ENCODE measurements at places on chromosomes 3 and 15.

DNA sequence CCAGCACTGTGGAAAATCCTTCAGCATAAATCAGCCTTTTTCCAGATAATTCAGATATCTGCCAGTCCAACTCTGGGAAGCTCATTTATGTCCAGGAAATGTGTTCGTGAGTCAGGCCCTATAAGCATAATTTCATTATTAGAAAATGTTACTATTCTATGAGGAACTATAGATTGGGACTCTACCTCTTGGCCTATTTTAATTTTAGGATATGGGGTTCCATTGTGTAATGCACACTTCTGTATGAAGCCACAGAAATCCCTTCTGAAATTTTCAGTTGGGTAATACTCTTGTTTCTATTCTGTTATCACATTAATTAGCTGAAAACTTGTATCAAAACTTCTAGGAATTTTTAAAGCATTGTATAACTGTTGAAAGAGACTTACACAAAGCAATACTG is 43.9 kb upstream of the IL12A start:
- DNase-seq: no peak

GRCh38 chr3:50278123-50278879 is 586 bp upstream of the LSMEM2 start:
- DNase-seq: no peak

GRCh38 chr3:161081633-161082032 is 23.5 kb downstream of the B3GALNT1 start:
- no peak for DNase-seq

GRCh38 chr15:77033417-77033728 is 37.5 kb downstream of the TSPAN3 start:
- no peak for DNase-seq

GRCh38 chr15:65059369-65059750 is 8.4 kb downstream of the RASL12 start:
- no peak for DNase-seq

GRCh38 chr15:41493902-41494189 is 172 bp downstream of the ITPKA start:
- DNase-seq: no peak

- DNase-seq: no peak
These were observed 618 bp downstream of the PARL start for GRCh38 chr3:183884097-183884426.

DNA sequence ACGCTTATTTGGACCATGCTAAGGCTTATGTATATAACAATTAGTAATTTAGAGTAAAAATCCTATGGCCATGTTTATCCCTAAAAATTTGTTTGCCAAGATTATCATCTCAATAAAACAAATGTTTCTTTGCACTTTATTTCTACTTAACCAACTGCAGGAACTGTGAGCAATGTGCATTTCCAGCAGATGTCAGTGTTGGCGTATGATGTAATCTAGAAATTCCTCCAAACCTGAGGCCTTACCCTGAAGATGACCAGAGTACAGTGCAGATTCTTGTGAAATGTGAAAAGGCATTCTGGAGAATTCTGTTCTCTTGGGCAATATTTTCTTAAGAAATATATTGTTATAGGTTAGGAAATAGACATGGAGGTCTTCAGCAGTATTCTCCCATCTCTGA is 205.9 kb downstream of the MBNL1 start:
- DNase-seq: peak; percentile 38

- no peak for DNase-seq
These were observed 36.0 kb downstream of the PARP14 start for GRCh38 chr3:122716667-122717066.

DNA sequence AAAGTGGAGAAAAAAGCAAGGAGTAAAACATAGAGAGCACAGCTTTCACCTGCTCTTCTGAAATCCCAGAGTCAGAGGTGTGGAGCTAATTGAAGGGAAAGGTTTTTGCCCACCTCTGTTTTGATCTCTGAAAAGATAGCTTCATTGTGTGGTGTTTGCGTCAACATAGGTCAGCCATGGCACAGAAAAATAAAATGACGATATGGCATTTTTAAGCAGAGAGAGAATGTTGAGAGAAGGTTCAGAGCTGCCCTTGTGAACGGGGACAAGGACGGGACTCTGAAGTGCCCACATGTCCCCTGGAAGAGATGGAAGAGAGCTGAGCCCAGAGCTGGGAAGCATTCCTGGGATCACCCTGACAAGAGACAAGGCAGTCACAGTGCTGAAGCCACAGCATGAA is 249.4 kb upstream of the PLSCR5 start:
- no peak for DNase-seq

DNA sequence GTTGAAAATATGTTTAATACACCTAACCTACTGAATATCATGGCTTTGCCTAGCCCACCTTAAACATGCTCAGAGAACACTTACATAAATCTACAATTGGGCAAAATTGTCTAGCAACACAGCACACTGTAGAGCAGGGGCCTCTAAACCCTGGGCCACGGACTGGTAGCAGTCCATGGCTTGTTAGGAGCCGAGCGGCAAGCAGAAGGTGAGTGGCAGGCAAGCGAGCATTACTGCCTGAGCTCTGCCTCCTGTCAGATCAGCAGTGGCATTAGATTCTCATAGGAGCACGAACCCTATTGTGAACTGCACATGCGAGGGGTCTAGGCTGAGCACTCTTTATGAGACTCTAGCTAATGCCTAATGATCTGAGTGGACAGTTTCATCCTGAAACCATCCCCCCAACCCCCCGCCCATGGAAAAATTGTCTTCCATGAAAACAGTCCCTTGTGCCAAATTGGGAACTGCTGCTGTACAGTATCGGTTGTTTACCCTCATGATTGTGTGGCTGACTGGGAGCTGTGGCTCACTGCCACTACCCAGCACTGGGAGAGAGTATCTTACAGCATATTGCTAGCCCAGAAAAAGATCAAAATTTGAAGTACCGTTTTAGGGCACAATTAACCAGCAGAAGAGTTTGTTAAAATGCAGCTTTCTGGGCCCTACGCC is 26.1 kb downstream of the CMSS1 start:
- DNase-seq: no peak

- peak; percentile 32 for DNase-seq
These were observed 34.9 kb downstream of the DCLK3 start for GRCh38 chr3:36729204-36730056.

DNA sequence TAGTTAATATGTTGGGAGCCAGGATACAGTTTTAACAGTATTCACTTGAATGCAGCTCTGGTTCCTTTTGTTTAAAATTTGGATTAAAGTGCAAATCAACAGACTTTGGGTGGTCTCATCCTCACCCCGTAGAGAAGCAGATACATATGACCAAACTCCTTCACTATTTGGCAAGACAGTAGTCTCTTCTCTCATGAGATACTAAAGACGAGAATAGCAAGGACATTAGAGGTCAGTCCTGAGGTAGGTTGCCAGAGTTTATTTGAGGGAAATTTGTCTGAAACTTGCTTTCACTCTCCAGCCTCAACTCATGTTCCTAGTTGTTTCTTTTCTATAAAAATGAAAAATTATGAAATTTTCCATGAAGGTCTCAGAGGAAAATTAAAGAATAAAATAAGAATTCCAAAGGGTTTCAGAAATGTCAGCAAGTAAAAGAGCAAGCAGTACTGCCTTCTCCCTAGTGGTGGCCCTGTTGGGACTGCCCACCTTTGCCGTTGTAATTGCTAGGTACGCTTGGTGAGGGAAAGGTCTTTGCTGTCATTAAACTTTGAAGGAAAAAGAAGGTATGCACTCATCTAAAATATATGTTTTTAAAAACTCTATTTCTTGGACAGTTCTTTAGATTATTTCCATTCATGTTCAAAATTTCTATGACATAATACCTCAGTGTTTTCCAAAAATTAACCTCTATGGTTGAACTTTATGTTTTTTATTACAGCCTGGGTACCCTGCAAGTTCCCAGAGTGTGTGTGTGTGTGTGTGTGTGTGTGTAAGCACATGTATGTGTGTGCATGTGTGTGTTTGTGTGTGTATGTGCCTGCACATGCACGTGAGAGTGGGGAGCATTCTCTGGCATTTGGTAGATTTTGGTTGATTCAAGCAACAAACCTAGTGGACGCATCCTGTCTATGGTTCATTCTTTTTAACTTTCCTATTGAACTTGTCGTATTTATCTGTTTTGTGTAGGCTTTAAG is 111.4 kb downstream of the CMSS1 start:
- DNase-seq: no peak

DNA sequence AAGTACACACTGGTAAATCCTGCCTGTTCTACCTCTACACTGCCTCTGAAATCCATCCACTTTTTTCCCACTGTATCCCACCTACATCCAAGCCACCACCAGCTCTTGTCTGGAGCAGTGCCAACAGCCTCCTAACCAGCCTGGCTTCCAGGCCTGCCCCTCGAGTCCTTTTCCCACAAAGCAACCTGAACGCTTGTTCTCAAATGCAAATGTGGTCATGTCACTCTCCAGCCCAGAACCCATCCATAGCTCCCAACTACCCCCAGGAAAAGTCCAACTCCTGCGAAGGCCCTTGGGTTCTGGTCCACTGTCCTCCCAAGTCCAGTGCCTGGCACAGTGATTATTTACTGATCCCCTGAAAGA is 83.8 kb downstream of the SEMA5B start:
- no peak for DNase-seq

DNA sequence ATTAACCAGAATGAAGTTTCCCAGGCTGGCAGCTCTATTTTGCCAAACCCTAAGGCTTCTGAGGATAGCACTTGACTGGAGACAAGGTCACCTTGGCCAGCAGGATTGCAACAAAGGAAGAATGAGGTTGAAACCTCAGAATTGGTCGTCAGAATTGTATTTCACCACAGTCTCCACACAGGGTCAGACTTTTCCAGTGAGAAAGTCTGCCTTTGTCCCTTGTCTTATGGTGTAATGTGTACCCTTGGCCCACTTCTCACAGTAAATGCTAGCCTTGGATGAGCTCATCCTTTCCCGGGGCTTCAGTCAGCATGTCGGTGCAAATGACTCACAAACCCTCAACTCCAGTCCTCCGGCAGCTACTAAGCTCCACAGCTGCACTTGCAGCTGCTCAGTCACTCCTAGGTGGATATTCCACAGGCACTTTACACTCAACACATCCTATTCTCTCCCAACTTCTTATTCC is 19.7 kb downstream of the SSR3 start:
- peak; percentile 95 for DNase-seq

DNA sequence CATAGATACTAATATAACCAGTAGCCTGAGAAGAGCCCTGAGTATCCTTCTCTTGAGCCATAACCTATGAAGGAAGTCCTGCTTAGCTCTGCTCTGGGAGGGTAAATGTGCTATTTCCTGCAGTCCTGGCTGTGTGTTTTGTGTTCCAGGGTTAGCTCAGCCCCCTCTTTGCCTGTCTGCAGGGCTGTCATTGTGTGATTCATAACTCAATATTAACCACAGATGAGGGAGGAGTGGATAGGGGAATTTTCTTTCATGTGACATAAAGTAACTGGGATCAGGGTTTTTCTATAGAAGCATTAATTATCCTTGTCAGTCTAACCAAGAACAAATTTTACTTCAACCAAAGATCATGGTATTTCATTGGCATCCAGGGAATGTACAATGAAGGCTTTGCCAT is 183.3 kb upstream of the ZBTB20 start:
- peak; percentile 26 for DNase-seq

DNA sequence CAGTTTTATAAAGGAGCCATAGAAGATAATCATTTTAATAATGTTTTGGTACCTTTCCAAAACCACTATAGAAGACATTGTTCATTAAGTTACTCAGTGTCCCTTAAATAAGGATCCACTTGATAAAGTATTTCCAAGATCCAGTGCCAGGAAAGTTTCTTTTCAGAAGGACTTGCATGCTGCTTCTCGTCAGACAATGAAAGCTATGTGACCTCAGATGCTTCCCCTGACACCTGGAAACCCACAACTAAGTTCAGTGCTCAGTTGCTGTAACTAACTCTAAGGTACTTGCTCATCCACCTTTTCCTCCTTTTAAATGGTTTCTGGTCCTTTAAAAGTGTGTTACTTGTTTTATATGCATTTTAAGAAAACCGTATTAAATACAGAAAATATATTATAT is 7.3 kb downstream of the SSR3 start:
- DNase-seq: no peak

DNA sequence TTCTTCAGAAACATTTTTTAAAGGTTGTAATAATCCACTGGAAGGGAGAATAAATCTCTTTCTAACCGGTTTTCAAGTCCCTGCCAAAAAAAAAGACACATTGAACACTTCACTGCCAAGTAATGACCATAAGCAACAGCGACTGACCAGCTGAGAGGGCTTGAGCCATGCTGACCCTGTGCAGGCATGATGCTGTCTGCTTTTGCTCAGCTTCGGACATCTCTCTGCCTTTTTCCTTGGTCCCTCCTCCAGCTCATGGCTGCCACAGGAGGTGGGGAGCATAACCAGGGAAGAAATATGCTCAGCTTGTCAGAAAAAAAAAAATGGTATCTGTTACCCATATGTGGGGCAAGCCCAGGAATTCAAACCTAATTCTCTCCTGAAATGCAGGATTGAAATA is 1.5 kb downstream of the IGSF10 start:
- DNase-seq: no peak

DNA sequence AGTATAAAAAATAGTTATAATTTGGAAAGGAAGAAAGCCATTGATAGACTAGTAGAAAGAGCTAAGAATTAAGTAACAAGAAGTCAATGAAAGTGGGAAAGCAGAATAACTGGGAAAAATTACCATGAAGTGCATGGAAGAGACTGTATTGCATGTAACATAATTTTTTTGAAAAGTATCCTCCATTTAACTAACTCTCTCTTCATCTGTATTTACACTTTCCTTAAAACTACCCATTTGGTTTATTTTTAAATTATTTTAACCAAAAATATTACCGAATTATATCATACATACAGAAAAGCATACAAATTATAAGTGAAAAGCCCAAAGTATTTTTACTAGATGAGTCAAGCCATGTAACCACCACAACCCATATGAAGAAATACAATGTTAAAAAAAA is 1009.9 kb upstream of the SEMA6D start:
- DNase-seq: no peak

DNA sequence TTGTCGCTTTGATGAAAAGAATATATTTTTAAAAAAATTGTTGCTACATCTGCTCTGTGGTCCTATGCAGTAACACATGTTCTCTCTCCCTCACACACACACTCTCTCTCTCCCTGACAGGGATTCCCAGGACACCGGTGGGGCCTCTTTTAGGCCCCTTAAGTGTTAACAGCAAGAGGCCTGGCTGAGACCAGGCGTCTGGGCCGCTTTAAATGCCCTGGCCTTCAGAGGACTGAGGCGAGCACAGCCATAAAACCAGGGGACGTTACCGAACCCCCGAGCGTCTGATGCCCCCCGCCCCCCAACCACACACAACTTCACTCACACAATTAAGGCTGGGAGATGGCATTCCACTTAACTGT is 1.7 kb downstream of the BNC1 start:
- DNase-seq: no peak

Data from GM04504 (cell line).